CD4-positive, alpha-beta memory T cell (primary cell): ENCODE measurements at places on chromosomes 5 and 9.

DNA sequence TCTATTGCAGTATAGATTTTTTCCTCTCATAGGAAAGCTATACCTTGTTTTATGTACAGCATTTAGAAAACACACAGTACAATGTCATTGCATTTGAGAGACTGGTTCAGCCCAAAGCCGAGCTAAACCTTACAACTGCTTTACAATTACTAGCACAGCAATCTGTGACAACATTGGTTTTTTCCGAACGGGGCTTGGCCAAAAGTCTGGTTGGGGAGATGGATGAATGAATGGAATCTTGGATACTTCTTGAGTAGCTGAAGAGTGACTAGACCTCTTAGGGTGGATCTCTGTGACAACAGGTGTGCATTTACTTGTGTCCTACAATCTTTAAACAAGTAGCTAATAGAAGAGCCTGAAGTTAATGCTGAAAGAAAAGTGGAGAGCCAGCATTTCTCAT is 1.2 kb downstream of the SGCD start:
- no peak for DNase-seq

- DNase-seq: no peak
These were observed 573.7 kb downstream of the GABRG2 start for GRCh38 chr5:162641142-162641813.

DNA sequence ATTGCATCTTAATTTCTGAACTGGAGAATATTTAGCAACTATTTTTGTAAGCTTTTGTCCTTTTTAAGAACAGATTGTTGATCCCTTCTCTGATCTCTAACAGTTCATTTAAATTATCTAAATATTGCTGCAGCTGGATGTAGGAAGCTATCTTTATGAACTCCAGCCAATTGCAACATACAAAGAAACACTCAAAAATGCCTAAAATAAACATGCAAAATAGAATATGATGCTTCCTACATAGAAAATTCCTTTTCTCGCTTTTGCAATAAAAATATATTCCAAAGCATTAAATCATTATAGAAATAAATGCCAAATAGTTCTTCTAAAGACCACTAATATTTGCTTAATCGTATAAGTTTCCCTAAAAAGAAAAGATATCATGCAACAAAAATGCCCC is 218.6 kb downstream of the LURAP1L start:
- no peak for DNase-seq

DNA sequence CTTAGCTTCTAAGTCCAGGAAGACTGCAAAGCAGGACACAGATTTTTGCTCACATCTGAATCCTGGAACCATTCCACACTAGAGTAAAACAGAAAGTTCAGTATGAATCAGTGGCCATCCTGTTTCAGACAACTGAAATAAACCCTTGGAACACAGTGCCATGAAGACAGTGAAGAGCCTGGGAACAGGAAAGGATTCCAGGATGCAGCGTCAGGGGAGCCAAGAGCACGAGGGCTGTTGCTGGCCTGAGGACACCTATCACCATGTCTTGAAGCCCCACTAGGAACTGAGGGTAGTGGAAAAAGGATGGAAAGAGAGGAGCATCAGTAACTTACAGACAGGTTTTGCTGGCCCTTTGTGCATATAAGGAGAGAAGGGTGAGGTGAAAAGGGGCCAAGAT is 115.3 kb upstream of the FSTL4 start:
- DNase-seq: no peak

DNA sequence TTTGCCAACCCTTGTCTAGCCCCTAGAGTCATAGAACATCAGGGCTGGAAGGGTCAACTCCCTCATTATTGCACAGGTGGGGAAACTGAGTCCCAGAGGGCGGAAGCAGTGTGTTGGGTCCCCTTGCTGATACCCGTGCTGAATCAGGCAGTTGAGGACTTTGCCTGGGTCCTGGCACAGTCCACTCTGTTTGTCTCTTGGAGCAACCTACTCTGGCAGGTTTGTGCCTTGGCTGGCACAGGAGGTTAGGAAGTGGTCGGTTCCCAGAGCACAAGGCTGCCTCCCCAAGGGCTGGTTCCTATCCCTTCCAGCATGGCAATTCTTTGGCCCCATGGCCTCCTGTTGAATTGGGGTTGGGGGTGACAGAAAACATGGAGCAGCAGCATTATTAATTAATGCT is 94.5 kb upstream of the SHB start:
- DNase-seq: no peak

DNA sequence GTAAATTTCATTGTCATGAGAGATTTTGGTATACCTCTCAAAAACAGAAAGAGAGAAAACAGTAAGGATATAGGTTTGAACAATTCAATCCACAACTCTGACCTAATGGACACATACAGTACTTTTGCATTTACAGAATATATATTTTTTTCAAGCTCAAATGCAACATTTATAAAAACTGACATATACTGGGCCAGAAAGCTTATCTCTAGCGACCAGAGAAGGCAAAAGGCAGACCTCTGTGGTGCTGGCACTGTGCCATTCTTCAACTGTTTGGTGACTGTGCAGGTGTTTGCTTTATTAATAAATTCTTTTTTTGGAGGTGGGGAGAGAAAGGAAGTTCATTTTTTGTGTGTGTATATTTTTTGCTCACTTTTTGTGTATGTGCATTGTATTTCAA is 6.0 kb upstream of the PLAC8L1 start:
- no peak for DNase-seq

GRCh38 chr5:102700916-102701315 is 54.2 kb upstream of the PAM start:
- no peak for DNase-seq

DNA sequence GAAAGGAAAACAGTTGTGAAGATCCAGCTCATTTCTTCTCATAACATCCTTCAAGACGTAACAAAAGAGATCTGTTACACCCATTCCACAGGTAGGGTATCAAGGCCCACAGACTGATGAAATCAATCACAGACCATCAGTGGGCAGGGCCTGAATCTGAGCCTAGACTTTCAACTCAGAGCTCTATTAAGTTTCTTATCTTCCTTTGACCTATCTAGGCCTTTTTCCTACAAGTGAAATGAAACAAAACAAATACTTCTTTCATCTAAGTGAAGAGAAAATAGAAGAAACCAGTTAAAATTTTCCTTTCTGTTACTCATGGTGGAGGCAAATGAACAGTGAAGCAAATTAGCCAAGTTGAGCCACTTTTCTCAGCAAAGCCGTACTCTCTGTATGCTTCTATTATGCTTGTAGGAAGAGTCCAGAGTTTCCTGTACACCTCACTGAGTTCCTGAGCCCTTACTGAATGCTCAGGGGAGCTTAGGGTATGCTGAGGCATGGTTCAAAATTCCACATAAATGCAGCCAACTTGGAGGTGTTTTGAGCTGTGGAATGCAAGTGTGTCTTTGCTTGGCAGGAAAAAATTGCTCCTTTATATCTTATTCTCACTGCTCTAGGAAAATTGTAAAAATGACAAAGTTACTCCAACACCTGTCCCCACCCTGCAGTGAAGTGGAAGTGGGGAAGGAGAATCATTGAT is 91.9 kb downstream of the FEM1C start:
- no peak for DNase-seq

DNA sequence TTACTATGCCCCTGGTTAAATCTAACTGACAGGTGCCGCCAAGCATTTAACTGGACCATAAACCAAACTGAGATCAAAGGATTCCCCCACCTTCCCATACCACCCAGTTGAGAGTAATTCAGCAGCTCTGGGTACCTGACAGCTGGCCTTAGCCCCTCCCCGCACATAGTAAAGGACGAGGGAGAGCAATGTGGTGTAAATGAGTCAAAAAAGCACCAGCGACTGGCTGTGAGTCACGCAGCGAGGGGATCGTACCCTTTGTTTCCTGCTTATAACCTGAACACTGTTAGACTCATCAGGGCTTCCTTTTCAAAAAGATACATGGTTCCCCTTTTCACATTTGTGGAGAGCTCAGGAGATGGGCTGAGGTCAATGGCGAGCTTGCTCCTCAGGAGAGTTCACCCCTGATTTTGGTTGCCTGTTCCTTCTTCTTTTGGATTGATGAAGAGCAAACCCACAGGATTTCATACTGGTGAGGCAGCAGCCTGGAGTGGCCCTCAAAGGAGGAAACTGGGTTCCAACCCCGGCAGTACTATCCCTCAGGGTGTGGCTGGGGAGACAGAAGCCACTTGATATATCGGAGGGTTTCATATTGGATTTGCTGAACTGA is 71.5 kb downstream of the ANKRD33B start:
- DNase-seq: peak; percentile 15

GRCh38 chr5:128412145-128412930 is 125.7 kb downstream of the FBN2 start:
- DNase-seq: no peak

DNA sequence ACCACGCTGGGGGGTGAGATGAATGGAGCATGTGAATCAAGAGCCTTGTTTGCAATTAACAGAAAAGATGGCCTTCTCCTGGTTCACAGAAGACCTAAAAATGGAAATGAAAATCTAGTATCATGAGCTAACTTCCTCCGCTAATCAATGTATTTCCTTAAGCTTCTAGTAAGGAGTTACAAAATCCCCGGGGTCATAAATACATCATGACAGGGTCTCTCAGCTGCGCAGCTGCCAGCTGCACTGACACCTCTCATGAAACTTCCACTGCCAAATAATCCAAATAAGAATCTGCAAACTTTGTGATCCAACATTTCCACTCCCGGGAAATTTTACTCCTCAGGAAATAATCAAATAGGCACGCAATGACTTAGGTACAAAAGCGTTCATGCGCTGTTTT is 11.9 kb downstream of the MYO10 start:
- DNase-seq: no peak

DNA sequence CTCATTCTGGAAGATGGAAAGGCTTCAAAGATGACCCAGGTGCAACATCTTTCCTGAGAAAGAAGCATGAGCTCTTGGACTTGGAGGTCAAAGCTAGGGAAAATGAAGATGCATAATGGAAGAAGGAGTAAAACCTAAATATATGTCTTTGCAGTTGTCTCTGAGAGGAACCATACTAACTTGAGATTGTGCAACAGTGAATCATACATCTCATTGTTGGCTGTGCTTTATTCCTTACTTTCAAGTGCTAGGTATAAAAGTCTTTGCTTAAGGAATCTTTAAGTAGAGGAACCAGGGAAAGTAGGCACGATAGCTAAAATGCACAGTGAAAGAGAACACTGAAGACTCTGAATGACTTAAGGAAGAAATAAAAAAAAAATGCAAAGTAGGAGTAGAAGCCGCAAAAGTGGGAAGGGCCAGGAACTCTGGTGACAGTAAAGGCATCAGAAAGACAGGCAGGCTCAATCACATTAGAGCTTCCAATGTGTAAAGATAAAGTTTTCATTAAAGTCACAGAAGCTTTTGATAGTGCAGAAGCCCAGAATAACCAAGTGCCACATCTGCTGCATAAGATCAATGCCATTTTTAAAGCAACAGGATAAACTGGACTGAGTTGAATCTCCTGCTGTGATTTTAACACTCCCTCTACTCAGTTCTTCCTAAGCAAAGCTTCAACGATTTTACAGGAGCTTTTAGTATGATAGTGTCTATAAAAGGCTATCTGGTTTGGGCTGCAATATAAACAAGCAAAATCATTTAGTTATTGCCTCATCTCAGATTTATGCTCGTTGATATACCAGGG is 432.3 kb upstream of the EDIL3 start:
- DNase-seq: no peak

DNA sequence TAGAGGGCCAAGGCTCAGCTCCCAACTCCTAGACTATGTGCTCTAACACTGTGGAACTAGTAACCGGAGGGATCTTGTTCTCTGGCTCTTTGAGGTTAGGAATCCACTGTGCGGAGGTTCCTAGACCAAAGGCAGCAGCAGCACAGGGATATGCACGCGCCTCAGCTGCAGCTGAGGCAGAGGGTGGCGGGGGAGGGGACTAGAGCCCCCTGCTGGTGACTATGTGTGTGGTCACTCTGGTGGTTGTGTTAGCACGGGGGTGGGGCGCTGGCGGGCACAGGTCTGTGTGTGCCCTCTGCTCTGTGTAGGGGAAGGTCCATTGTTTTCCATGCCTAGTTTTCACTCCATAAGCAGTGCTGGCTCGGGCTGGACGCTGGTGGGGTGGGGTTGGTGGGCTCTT is 458.0 kb upstream of the IZUMO3 start:
- no peak for DNase-seq

DNA sequence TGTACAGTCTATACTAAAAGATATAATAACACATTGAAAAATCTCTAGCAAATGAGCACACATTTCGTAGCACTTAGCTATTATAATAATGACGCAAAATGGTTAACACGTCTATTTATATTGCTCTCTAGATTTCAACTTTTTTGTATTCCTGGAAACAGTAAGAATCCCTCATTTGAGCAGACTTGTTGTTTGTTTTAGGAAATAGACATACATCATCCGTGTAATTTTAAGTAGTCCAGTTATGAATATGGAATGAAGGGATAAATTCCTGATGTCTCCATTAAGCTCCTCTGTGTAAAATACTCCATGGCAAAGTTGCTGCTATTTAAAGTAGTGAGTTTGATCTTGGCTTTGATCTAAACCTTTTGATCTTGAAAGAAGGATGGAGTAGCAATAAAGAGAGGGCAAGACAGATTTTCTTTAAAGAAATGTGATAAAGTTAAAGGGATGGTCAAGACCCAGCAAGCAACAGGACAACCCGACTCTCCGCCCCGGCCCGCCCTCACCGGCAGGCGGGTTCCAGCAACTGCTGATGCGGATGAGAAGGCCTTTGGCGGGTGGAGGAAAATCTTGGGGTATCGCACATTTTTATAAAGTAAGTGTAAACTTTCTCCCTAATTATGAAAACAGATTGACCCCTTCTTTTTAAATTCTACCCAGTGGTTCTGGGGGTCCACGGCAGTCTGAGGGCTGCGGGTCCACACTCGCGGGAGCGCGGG is 277.4 kb downstream of the AOPEP start:
- peak; percentile 4 for DNase-seq

GRCh38 chr5:173331287-173331686 is 3.1 kb upstream of the STC2 start:
- no peak for DNase-seq

DNA sequence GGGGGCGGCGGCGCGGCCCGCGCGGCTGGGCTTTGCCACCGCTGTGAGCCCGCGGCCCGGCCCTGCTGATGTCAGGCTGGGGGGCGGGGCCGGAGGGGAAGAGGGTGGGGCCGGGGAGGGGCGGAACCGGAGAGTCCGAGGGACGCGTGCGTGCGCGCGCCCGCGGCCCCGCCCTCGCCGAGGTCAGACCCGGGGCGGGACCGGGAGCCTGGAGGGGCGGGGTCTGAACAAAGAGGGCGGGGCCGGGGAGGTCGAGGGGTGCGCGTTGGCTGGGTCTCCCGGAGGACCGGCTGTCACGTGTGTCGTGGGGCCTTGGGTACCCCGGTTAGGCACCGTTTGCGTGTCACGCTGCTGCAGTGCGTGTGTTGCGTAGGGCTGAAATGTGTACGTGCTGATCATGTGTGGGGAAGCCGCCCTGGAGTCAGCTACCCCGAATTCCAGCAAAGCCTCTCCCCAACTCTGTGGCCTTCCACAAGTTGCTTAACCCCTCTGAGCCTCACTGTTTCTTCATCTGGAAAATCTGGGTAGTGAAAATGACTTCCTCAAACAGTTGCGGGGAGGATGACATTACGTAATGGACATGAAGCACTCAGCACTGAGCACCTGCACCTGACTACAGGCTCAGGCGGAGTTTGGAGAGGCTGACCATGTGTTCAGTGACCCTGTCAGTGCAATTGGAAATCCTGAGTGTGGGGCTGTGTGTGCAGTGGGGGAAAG is at the start of gene RALGDS:
RALGDS (minus strand) TSS at position 43 of the 717 bp plus-strand sequence. CDS start 86 bp downstream, outside the sequence.
- peak; percentile 91 for DNase-seq
